Activated effector memory CD4-positive, alpha-beta T cell treated with Interleukin-2 at 50 U/mL for 16 hours (primary cell): ENCODE measurements at places on chromosomes 6 and 20.

DNA sequence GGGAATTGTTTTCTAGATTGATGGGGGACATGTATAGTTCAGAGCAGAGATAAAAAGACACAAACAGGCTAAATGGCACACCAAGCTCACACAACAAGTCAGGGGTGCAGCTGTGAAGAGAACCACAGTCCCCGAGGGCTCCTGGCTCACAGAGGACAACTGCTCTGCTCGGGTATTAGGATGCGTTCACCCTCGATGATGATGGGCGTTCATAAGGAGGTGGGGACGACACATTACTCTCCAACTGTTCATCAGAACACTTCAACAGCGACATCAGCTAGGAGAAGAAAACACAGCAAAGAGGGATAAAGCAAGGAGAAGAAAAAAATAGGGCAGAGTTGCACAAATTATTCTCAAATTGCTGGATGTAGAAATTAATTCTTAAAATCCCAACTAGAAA lies 174.8 kb upstream of the RREB1 start:
- DNase-seq = no peak

DNA sequence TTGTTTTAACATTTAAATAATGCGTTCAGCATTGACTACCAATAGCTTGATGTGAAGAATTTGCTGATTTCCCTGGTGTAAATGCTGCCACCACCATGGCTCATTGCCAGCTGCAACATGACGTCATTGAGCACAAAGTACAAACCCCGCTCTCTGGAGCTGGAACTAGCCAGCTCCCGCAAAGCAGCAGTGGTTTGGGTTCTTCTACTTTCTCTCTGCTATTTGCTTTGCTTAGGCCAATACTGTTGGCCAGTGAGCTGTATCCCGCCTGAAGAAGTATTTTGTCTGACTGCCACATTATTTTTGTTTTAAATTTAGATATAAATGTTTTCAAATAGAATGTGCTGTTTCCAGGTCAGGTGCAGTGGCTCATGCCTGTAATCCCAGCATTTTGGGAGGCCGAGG lies 47.4 kb upstream of the KIF13A start:
- DNase-seq = no peak

GRCh38 chr6:87922196-87922946 lies 125.3 kb upstream of the SPACA1 start:
- DNase-seq = no peak

DNA sequence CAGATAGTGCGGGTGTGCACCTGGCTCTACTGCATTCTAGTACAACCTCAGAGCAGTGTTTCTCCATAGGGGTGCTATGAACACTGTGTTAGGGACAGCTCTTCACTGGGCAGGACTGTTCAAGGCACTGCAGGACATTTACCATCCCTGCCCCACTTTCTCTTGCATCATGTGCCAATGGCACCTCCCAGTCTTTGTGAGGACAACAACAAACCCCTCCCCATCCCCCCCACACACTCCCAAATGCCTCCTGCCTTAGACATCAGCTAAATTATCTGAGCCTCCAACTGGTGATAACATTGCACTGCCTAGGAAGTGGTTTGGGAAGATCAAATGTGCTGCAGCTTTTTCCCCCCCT lies 98.9 kb downstream of the FYN start:
- DNase-seq = no peak

GRCh38 chr20:25198663-25199383 lies 3.3 kb downstream of the ENTPD6 start:
- DNase-seq = no peak

DNA sequence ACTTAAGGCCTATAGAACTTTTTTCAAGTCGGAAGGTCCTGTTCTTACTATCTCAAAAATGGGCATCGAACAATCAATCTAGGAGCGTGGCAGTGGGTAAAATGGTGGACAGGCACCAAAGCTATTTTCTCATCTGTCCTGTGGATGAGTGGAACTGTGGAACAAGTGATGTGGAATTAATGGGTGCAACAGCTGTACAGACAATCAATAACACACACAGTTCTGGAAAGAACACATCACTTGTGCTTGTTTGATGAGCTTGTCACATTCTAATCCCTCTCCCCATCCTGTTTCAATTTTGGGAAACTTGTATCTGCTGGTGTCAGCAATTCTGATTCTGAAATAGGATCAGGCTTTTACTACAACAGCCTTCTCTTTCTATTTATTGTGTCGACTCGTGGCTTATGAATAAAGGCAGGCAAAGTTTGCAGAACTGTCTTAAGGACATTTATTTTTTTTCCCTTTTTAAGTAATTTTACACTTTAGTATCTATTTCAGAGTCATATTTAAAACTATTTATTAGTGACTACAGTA lies 11.5 kb downstream of the RBM24 start:
- DNase-seq = no peak

GRCh38 chr20:57697543-57697942 lies 12.3 kb downstream of the PMEPA1 start:
- DNase-seq = no peak

GRCh38 chr6:150813319-150813992 lies 52.0 kb upstream of the MTHFD1L start:
- DNase-seq = no peak

DNA sequence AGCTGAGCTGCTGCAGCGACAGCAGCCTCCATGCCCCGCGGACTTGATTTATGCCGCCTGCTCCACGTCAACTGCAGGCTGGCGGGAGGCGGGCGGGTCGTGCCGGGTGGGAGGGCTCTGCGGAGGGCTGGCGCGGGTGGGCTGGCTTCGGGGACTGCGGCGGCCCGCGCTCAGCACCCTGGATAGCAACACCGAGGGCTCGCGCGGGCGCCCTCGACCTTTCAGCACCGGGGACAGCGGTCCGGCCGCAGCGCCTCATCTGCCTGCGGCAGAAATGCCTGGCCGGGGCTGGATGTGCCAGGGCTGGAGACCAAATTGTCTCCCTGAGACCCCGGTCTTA lies 792 bp downstream of the SNAP25 start:
- peak; percentile 30 for DNase-seq

DNA sequence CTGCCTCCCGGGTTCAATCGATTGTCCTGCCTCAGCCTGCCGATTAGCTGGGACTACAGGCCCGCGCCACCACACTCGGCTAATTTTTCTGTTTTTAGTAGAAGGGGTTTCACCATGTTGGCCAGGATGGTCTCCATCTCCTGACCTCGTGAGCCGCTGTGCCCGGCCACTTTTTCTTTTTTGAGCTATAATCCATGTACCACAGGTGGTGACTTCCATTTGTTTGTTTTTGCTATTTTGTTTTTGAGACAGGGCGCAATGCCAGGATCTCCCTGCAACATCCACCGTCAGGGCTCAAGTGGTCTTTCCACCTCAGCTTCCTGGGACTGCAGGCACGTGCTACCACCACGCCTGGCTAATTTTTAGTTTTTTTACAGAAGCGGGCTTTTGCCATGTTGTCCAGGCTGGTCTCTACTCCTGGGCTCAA lies 8.5 kb downstream of the HSPA1B start:
- no peak for DNase-seq

DNA sequence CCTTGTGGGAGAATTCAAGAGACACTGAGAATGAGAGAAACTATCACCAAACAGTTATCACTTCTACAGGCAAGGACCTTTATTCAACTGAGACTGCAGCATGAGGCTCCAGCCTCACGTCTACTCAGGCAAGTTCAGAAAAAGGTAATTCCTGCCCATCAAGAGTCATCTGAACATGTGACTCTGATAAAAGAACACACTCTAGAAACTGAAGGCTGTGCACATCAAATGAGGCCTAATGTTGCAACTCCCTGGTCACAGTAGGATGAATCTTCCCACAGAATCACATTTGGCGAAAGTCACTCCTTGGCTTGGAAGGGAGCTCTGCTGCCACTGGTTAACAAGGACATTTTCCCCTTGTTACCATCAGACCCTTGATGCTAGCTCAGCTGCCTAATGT lies 71.2 kb upstream of the EMILIN3 start:
- DNase-seq = no peak

DNA sequence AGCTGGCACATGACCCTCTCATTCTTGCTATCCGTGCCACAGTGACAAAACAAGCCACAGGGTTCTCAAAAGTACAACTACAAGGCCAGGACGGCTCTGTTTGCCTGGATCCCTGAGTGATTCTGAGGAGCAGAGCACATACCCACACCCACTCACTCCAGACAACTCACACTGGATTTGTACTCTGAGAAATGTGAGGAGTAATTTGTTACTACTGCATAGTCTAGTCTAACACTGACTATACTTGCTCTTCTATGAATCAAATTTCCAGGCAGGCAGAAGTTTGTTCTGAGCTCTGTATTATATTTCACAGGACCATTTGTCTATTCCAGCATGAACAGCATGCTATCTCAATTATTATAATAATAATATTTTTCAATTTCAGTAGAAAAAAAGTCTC lies 26.7 kb upstream of the SPTLC3 start:
- no peak for DNase-seq

DNA sequence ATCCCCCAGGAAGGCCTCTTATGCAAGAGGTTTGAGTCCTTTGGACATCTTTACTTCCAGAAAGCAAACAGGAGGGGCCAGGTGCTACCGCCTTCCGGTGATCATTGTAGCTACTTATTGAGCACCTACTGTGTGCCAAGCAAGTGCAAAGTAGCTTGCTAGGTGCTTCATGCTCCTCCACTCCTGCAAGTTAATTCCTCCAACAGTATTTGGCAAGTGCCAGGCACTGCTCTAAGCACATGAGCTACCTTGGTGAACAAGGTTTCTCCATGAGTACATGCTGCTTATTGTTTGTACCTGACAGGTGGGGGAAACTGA lies 2.3 kb downstream of the CPNE5 start:
- DNase-seq = no peak

DNA sequence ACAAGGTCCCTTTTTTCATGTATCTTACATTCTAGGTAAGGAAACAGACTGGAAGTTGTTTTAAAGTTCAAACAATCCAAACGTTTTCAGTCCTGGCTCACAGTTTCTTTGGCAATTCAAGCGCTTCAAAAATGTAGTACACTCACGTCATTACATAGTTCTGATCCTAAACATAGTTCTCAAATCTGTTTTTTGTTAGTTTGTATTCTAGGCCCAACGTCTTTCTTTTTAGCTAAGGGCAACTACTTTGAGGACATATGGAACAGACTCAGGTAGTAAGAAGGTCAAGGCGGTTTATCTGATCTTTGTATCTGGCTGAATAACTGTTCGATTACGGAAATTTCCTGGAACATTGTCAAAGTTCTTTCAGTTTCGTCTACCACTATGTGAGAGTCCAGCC lies 36.9 kb upstream of the PLCB4 start:
- no peak for DNase-seq

DNA sequence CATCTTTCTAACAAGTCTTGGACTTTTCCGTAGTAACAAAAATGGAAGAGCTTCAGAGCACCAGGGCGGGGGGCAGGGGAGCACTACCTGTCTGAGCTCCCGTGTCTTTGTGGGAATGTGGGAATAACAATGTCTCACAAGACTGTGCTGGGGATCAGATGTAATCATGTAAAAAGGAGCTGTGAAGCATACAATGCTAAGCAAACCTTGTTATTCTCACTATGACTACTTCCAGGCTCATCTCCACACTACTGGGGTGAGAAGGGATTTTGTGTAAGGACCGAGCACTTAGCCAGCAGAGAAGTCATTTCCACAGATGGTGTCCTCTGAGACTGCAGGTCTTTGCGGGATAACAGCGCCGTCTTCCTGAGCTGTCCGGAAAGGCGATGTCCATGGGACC lies 27.1 kb downstream of the PRR18 start:
- DNase-seq = no peak

DNA sequence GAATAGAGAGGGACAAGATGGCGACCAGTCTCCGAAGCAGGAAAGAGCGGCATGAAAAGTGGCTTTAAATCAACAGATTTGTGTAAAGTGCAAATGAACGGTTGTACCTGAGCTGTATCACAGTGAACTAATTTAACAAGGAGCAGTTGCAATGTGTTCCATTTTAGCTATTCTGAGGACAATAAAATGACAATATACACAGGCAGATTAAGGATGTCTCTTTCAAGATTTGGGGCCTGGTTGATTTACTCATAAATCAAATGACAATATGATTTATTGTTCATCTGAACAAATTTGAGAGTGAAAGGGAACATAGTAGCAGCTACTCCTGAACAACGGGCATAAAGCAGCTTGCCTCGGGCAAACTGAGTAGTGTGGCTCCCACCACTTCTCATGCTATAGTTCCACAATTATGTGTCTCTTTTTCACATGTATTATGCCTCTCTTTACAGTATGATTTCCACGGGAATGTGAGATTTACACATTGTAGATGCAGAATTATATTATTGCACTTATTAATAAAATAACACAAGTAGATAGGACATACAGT lies 204.1 kb upstream of the AGPAT4 start:
- DNase-seq = no peak
